Activated naive CD4-positive, alpha-beta T cell (primary cell): ENCODE measurements at places on chromosomes 1 and 21.

DNA sequence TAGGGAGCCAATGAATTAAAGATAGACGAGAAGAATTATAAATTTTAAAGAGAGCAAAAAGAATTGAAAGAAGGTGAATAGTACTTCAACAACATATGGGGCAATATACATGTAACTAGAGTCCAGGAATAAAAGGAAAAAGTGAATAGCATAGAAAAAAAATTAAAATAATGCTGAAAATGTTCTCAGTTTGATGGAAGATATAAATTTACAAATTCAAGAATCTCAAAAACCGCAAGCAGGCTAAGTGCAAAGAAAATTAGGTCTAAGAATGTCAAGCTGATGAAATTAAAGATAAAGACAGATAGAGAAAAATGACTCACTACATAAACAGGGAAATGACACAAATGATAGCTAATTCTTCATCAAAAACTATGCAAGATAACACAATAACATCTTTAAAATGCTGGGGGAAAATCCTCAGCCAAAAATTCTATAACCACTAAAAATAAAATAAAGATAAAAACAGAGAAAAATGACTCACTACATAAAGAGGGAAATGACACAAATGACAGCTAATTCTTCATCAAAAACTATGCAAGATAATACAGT is 326.3 kb downstream of the TBX15 start:
- DNase-seq = no peak

- DNase-seq = no peak
These were observed 2.3 kb downstream of the HS2ST1 start for GRCh38 chr1:86916752-86917151.

GRCh38 chr1:75115654-75116053 is 18.5 kb upstream of the LHX8 start:
- no peak for DNase-seq

DNA sequence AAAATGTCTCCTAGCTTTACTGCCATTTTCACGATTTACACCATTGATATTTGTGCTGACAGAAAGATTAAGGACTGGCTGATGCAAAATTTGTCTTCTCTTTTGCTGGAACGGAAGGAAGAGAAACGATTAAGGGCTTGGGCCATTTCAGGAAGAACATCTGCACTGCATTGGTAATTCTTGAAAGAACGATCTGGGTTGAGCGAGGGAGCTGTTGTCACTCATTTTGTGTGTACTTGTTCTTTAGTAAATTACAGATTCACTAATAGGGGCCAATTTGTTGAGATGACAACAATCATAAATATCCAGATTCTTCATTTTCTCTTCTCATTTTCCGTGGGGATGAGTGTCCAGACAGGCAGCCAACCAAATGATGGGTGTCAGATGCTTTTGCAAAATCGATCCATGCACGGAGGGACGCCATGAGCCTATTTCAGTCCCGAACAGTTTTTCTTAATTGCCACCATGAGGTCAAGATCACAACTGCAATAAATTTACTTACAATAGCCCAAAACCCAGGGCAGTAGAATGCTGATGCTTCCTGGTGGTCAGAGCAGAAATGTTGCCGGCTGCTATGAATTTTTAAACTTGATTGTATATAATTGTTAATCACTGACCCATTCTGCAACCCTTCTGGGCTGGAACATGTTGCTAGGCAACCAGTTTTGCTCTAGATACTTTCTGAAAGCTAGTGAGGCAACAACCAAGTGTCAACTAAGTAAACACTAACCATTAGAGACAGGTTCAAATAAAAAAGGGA is 132.4 kb upstream of the TIAM1 start:
- no peak for DNase-seq

DNA sequence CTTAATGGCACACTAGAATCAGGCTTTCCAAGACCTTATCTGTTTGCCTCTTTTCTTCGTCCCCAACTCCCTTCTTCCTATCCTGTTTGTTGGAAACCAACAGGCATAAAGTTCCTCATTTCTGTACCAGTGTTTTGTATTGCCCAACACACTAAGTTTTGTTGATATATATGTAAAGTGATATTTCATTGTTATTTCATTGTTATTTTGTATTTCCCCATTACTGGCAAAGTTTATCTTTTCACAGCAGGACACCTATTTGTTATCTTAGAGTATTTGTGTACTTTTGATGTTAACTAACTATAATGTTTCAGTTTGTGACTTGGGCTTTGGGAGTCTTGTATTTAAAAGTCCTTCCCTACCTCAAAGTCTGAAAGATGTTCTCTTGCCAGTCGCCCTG is 27.1 kb downstream of the FAM20B start:
- no peak for DNase-seq

- DNase-seq = no peak
These were observed 96.5 kb downstream of the NME7 start for GRCh38 chr1:169271098-169271497.

DNA sequence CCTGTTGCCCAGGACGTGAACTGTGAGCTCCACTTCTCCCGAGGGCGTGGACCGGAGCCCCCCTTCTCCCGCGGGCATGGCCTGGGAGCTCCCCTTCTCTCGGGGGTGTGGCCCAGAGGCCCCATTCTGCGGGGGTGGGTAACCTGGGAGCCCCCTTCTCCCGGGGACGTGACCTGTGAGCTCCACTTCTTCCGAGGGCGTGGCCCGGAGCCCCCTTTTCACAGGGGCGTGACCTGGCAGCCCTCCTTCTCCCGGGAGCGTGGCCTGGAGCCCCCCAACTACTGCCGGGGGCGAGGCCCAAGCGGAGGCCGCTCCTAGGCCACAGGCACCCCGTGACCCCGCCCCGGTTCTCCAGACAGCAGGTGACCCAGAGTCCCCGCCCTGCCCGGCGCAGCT is 320 bp downstream of the C1orf174 start:
- DNase-seq = no peak

GRCh38 chr1:200483491-200484143 is 73.8 kb upstream of the ZNF281 start:
- no peak for DNase-seq

DNA sequence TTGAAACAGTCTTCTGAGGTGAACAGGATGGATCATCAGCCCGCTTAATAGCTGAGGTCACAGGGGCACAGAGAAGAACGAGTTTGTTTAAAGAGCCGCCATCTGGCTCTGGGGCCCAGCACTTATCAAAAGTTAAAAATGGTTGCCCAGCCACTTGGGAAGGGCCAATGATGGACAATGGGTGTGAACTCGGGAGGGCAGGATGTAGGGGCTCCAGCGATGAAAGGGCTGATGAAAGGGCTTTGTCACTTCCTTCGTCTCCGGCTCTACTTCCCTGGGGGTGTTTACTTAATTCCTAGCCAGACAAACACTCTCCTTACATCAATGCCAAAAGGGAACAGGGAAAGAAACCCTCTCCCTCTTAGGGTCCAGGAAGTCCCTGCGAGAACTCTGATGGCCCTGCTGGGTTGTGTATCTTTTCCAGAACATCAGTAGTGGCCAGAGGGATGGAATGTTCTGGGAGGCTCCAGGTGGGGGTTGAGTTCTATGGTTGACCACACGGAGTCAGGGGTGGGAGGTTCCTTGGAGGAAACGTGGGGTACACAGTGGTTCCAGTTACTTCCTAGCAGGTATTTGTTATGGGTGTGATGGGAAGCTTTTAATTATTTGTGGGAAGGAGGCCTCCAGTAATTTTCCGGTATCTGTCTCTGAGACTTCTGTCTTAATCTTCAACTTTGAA is 9.0 kb upstream of the ABCG1 start:
- no peak for DNase-seq

DNA sequence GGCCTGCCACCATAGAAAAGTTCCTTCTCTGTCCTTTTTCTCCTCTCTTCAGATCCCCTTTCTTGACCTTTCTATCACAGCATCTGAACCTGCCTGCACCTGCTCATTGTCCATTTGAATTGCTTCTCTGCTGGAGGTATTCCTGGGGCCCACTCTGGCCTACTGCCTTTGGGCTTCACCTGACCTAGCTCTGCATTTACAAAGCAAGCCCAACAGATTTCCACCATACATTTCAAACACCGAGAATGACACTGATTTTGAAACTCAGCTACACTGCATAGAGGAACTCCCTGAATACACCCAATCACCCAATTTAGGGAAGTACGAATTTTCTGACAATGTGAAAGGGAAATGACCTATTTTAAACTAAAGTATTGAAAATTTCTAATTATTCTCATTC is 284.5 kb upstream of the USP25 start:
- DNase-seq = no peak

DNA sequence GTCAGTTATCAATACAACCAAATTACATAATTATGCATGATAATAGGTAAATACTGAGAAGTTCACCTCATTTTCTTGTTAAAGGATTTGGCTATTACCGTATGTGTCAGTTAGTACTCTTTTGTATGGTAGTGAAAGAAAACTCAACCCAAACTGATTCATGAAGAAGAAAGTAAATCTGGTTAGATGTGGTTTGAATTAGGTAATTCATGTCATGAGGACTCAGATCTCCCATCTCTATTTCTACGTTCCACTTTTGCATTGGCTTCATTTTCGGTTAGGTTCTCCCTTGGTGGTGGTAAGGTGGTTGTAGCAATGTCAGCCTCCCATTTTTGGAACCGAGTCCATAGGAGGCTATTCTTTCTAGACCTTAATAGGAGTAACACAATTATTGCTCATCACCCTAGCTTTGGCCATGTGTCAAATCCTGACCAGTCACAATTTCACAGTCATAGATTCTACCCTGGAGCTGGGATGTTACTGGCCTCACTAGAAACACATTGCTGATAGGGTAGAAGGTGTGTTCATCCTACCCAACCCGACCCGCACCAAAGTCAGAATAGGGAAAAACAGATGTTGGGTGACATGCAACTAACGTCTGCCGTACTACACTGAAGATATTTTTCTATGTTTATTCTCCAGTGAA is 97.6 kb downstream of the OSBPL9 start:
- DNase-seq = no peak

DNA sequence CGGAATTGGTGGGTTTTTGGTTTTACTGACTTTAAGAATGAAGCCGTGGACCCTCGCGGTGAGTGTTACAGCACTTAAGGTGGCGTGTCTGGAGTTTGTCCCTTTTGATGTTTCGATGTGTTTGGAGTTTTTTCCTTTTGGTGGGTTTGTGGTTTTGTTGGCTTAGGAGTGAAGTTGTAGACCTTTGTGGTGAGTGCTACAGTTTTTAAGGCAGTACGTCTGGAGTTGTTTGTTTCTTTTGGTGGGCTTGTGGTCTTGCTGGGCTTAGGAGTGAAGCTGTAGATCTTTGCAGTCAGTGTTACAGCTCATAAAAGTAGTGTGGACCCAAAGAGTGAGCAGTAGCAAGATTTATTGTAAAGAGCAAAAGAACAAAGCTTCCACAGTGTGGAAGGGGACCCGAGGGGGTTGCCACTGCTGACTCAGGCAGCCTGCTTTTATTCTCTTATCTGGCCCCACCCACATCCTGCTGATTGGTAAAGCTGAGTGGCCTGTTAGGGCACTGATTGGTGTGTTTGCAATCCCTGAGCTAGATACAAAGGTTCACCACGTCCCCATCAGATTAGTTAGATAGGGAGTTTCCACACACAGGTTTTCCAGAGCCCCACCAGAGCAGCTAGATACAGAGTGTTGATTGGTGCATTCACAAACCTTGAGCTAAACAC is 20.9 kb downstream of the HENMT1 start:
- DNase-seq = no peak

DNA sequence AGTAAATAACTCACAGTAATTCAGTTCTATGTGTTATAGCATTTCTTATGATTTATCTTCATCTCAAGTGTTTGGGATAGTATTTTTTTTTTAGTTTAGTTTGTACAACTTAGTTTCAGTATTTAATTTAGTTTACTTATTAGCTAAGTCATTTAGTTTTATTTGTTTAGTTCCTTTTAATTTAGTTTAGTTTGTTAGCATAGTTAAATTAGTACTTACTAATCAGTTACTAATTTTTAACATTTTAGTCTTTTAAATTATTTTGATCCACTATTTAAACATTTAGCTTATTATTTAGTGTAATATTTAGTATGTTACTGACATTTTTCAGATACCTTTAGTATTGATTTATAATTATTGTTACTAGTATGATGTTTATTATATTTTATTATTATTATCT is 85.2 kb upstream of the SIPA1L2 start:
- DNase-seq = no peak

GRCh38 chr1:14926229-14926628 is 227.3 kb upstream of the TMEM51 start:
- DNase-seq = no peak

GRCh38 chr1:193602705-193603104 is 416.3 kb upstream of the B3GALT2 start:
- no peak for DNase-seq

GRCh38 chr1:92291372-92291999 is 7.3 kb downstream of the GLMN start:
- DNase-seq = no peak

GRCh38 chr1:81702903-81703302 is 97.8 kb upstream of the ADGRL2 start:
- no peak for DNase-seq

- DNase-seq = no peak
These were observed 144.0 kb upstream of the PLXNA2 start for GRCh38 chr1:208387908-208388811.

DNA sequence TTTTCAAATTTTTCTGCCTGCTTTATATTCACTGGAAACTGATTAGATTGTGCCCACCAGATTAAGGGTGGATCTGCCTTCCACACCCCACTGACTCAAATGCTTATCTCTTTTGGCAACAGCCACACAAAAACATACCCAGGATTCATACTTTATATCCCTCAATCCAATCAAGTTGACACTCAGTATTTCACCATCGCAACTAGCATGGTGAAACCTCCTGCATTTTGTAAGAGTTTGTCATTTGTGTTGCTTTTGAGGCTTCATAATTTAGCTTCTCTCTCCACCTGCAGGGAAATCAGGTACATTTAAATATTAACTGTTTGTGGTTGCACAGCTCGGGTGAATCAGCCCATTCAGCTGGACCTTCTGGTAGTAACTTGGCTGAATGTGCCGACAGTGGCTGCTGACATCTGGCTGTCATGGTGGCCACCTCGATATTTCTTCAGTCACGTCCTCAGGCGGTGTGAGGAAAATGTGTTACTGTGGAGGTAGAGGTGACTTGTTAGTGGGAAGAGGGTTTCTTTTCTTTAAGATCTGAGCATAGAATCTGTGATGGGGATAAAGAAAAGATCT is 224.0 kb downstream of the PTBP2 start:
- DNase-seq = no peak

GRCh38 chr1:243482141-243483022 is 226.5 kb downstream of the SDCCAG8 start:
- DNase-seq = no peak

GRCh38 chr1:63289135-63289534 is 33.2 kb upstream of the FOXD3 start:
- DNase-seq = no peak

GRCh38 chr1:72241397-72241796 is 40.9 kb downstream of the NEGR1 start:
- DNase-seq = no peak
